ENCODE measurements at places on chromosomes 1 and 21. TPM values are rescaled to one million over a fixed set of nuclear protein-coding genes. Genes with fewer than 3 reads are reported as not detected.
A peak's percentile ranks its signal among the peaks of the same experiment; 100 is the strongest.

- H3K4me3 ChIP-seq = no peak overlapping the region
- H3K36me3 ChIP-seq = peaks cover 20% of the 10 kb centered on the region
- peaks cover 18% of the 10 kb centered on the region for H3K4me1 ChIP-seq
- no peaks in the 10 kb centered on the region for H3K27me3 ChIP-seq
- no peak overlapping the region for H3K27ac ChIP-seq
These were observed 32.1 kb downstream of the EYA3 start for GRCh38 chr1:28056129-28056925.

- H3K27ac ChIP-seq = no peak overlapping the region
- no peaks in the 10 kb centered on the region for H3K36me3 ChIP-seq
- H3K27me3 ChIP-seq = no peaks in the 10 kb centered on the region
- no peak for DNase-seq
These were observed 18.3 kb upstream of the MPL start for GRCh38 chr1:43319288-43319687.

GRCh38 chr1:222732216-222733159, 4.5 kb upstream of the FAM177B start:
- no peak overlapping the region for H3K27ac ChIP-seq
- no peak for DNase-seq
- H3K4me1 ChIP-seq = no peaks in the 10 kb centered on the region
- H3K4me3 ChIP-seq = no peak overlapping the region
- H3K36me3 ChIP-seq = peaks cover 50% of the 10 kb centered on the region

Gene VWA5B1
- not detected for total RNA-seq

GRCh38 chr1:50665413-50665812, 242.2 kb upstream of the DMRTA2 start:
- no peak for DNase-seq
- no peak overlapping the region for H3K27ac ChIP-seq
- no peaks in the 10 kb centered on the region for H3K27me3 ChIP-seq
- peaks cover 33% of the 10 kb centered on the region for H3K4me1 ChIP-seq

GRCh38 chr1:56301791-56302190, 277.6 kb downstream of the PLPP3 start:
- no peak overlapping the region for H3K27ac ChIP-seq
- H3K4me3 ChIP-seq = no peak overlapping the region
- no peaks in the 10 kb centered on the region for H3K27me3 ChIP-seq
- DNase-seq = no peak
- H3K36me3 ChIP-seq = no peaks in the 10 kb centered on the region

DNA sequence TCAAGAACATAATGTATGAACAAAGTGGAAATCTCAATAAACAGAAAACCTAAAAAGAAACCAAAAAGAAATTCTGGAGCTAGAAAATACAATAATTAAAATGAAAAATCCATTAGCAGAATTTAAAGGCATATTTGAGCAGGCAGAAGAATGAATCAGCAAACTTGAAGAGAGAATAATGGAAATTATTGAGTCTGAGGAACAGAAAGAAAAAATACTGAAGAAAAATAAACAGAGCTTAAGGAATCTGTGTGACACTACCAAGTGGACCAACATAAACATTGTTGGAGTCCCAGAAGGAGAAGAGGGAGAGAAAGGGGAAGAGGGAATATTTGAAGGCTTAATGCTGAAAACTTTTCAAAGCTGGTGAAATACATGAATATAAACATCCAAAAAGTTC, 54.5 kb downstream of the MAGI3 start:
- H3K27ac ChIP-seq = no peak overlapping the region
- H3K4me3 ChIP-seq = no peak overlapping the region
- no peaks in the 10 kb centered on the region for H3K4me1 ChIP-seq
- no peaks in the 10 kb centered on the region for H3K27me3 ChIP-seq
- H3K36me3 ChIP-seq = peaks cover 9% of the 10 kb centered on the region
- no peak for DNase-seq

DNA sequence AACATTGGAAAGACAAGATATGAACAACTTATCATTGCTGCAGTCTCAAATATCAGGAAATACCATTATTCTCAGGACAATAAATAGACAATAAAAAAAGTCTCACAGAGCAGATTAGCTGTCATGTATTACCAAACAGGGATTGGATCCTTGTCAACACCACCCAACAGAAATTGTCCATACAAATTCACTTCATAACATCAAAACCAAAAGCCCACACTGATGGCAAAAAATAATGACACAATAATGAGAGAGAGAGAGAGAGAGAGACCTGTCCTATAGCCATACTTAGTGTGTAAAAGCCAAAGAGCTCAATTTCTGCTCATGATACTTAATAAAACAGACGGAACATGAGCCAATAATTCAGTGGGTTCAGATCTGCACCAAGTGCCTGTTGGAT, 96.5 kb downstream of the PPIAL4G start:
- DNase-seq = no peak
- H3K27ac ChIP-seq = no peak overlapping the region
- no peaks in the 10 kb centered on the region for H3K36me3 ChIP-seq
- H3K4me1 ChIP-seq = peaks cover 5% of the 10 kb centered on the region
- H3K4me3 ChIP-seq = no peak overlapping the region
- H3K27me3 ChIP-seq = peaks cover 2% of the 10 kb centered on the region

GRCh38 chr21:42515708-42516502, 2.3 kb downstream of the SLC37A1 start:
- H3K4me1 ChIP-seq = peaks cover 56% of the 10 kb centered on the region
- peak overlapping the region; percentile 84 for H3K4me3 ChIP-seq
- peak overlapping the region; percentile 77 for H3K27ac ChIP-seq
- peaks cover 19% of the 10 kb centered on the region for H3K36me3 ChIP-seq

- peak overlapping the region; percentile 99 for H3K27ac ChIP-seq
- peaks cover 3% of the 10 kb centered on the region for H3K36me3 ChIP-seq
- no peak for DNase-seq
- no peaks in the 10 kb centered on the region for H3K27me3 ChIP-seq
These were observed 1.0 kb downstream of the ZBTB48 start for GRCh38 chr1:6580593-6581409.

- H3K27ac ChIP-seq = peak overlapping the region; percentile 23
- no peak for DNase-seq
- H3K4me1 ChIP-seq = peaks cover 34% of the 10 kb centered on the region
- H3K27me3 ChIP-seq = peaks cover 2% of the 10 kb centered on the region
- H3K4me3 ChIP-seq = no peak overlapping the region
- H3K36me3 ChIP-seq = no peaks in the 10 kb centered on the region
These were observed 125.4 kb upstream of the USP25 start for GRCh38 chr21:15604413-15604812.

GRCh38 chr1:25760871-25761270, 39.1 kb upstream of the SELENON start:
- peaks cover 12% of the 10 kb centered on the region for H3K4me1 ChIP-seq
- no peak overlapping the region for H3K27ac ChIP-seq
- no peak overlapping the region for H3K4me3 ChIP-seq
- H3K27me3 ChIP-seq = peaks cover 7% of the 10 kb centered on the region

- no peak overlapping the region for H3K4me3 ChIP-seq
- no peaks in the 10 kb centered on the region for H3K27me3 ChIP-seq
- no peak for DNase-seq
- peak overlapping the region; percentile 72 for H3K27ac ChIP-seq
- peaks cover 12% of the 10 kb centered on the region for H3K4me1 ChIP-seq
These were observed 673.6 kb upstream of the NR5A2 start for GRCh38 chr1:199353906-199354305.

Gene GPA33
- total RNA-seq = not detected

Gene OR2G6
- not detected for total RNA-seq

- peaks cover 6% of the 10 kb centered on the region for H3K36me3 ChIP-seq
- H3K4me3 ChIP-seq = no peak overlapping the region
- peaks cover 46% of the 10 kb centered on the region for H3K4me1 ChIP-seq
- no peaks in the 10 kb centered on the region for H3K27me3 ChIP-seq
- DNase-seq = no peak
- no peak overlapping the region for H3K27ac ChIP-seq
These were observed 5.9 kb downstream of the ZNF644 start for GRCh38 chr1:91015794-91016550.

DNA sequence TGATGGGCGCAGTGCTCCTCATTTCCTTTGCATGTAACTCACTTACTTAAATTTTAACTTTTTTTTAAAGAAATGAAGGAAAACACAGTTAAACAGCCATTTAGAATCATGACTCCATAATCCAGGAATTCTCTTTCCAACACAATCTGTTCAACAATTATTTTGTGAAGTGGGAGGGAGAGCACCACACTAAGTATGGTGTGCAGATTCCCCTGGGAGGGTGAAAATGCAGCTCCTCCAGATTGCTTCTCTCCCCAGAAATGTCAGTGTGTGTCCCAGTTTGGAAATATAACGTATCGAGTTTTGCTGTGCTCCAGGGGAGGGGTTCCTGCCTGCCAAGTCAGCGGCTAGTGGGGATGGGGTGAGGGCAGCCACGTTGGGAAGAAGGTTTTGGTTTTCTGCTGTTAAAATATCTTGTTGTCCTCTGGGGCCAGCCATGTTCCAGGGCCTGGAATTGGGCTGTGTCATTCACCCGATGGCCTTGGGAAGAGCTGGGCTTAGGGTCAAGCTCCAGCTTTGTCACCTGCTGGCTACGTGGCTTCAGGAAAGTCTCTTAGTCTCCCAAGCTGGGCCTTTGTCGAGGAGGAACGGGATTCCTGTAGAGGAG, 17.3 kb upstream of the DISP3 start:
- no peak for DNase-seq
- H3K27me3 ChIP-seq = peaks cover 4% of the 10 kb centered on the region
- H3K27ac ChIP-seq = no peak overlapping the region
- H3K4me3 ChIP-seq = no peak overlapping the region

- no peak for DNase-seq
- H3K27me3 ChIP-seq = peaks cover 5% of the 10 kb centered on the region
- no peak overlapping the region for H3K4me3 ChIP-seq
- no peak overlapping the region for H3K27ac ChIP-seq
These were observed 5.0 kb downstream of the CTRC start for GRCh38 chr1:15443281-15443680.

DNA sequence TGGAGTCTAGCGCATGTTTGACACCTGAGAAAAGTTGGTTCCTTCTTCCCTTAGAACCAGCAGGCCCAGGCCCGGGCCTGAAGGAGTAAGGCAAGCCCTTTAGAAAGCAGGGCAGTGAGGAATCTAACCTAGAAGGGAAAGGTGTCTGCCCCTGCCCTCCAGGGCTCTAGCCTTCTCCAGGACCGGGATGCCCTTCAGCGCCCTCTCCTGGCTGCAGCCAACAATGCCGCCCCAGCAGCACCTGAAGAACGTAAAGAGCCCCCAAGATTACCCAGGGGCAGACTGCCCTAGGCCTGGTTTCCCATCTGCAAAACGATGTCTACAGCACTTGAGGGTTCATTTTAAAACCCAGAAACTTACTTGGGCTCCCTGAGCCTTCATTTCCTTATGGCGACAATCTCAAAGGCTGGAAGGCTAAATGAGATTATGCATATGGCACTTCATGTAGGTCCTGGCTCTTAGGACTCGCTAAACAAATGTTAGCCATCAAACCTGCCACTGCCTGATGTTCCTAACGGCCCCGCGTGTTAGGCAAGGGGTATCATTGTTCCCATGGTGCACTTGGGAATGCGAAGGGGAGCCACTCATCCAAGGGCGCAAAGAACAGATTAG, 106.7 kb upstream of the KLHDC7A start:
- no peak overlapping the region for H3K27ac ChIP-seq
- H3K4me3 ChIP-seq = no peak overlapping the region
- no peaks in the 10 kb centered on the region for H3K27me3 ChIP-seq
- no peaks in the 10 kb centered on the region for H3K36me3 ChIP-seq

DNA sequence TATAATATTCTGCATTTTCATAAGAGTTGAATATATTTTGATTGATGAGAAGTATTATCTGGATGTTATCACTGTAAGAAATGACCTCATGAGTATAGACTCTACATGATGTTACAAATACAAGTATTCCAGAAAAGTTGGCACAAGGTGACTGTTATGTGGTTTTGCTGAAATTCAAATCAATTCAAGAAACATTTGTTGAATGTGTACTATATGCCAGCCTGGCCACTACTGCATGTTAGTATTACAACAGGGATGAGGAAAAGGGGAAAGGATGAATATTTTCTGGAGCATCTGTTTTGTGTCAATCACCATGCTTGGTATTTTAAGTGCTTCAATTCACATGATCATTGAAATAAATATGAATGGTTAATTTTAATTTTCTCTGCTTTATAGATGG, 250.9 kb upstream of the PBX1 start:
- no peaks in the 10 kb centered on the region for H3K4me1 ChIP-seq
- H3K27ac ChIP-seq = no peak overlapping the region
- DNase-seq = no peak
- peaks cover 1% of the 10 kb centered on the region for H3K27me3 ChIP-seq
- no peaks in the 10 kb centered on the region for H3K36me3 ChIP-seq
- no peak overlapping the region for H3K4me3 ChIP-seq

DNA sequence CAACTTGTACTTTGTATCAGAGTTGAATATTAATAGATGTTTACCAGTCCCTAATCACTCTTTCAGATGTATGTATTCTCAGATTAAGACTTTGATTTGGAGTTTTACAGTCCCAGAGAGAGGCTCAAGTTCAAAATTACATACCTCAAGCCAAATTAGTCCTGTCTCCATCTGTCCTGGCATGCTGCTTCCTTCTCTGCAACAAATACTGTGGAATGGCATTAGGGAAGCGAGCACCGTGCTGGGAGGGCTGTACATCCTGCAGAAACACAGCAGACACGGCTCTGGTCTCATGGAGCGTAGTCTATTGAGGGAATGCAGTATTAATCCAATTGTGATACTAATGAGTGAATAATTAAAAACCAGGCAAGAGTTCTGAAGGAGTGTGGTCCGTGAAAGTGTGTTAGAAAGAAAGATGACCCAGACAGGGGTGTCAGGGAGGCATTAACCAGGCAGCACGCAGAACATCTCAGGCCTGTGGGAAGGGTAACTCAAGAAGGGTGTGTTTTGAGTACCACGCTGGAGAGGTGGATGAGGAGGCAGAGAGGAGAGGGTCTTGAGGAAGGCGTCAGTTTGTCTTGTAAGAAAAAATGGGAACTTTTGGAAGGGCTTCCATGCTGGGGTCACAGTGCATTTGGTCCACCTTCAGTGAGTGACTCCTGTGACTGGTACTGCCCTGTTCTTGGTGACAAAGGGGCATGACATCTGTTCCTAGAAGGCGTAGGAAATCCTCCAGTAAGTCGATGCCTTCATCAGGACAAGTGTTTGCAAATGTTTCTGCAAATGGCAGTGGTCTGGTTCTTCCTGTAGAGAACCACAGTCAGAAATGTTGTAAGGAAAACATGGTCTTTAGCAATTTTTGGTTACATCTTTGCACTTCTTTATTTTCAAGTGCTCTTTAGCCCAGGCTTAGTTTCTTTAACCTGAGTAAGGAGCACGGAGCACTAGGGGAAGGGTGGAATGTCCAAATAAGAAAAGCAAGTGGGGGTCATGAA, 1.6 kb downstream of the RAB4A start:
- H3K27ac ChIP-seq = peak overlapping the region; percentile 89
- peaks cover 41% of the 10 kb centered on the region for H3K4me1 ChIP-seq
- peak overlapping the region; percentile 97 for H3K4me3 ChIP-seq

Measured in osteocyte (in vitro differentiated cells).